ENCODE measurements at places on chromosomes 16 and 17. TPM values are rescaled to one million over a fixed set of nuclear protein-coding genes. Genes with fewer than 3 reads are reported as not detected.

The TEX14 gene
- total RNA-seq: 0.17 TPM

GRCh38 chr16:54347961-54348360, 61.4 kb upstream of the IRX3 start:
- H3K4me3 ChIP-seq: no peak overlapping the region
- H3K36me3 ChIP-seq: no peaks in the 10 kb centered on the region
- no peaks in the 10 kb centered on the region for H3K4me1 ChIP-seq

The POLR3K gene
- total RNA-seq: 3.8 TPM

DNA sequence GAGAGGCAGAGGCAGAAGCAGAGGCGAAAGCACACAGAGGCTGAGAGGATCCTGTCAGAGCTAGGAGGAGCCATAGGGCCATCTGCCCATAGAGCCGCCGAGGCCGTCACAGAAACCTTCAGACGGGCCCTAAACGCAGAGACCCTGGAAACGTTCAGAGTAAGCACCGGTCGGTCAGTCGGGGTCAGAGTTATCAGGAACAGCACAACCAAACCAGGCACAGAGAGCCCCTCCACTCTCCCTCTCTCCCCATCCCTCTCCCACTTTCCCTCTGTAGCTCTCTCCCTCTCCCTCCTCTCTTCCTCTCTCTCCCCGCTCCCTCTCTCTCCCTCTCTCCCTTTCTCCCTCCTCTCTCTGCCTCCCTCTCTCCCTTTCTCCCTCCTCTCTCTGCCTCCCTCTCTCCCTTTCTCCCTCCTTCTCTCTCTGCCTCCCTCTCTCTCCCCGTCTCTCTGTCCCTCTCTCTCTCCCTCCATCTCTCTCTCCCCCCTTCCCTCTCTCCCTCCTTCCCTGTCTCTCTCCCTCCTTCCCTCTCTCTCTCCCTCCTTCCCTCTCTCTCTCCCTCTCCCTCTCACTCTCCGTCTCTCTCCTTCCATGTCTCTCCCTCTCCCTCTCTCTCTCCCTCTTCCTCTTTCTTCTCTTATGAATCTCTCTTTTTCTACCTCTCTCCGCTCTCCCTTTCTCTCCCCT, 138.9 kb downstream of the C16orf95 start:
- H3K4me3 ChIP-seq: no peak overlapping the region
- DNase-seq: no peak
- no peaks in the 10 kb centered on the region for H3K27me3 ChIP-seq
- H3K27ac ChIP-seq: no peak overlapping the region
- H3K4me1 ChIP-seq: peaks cover 6% of the 10 kb centered on the region

DNA sequence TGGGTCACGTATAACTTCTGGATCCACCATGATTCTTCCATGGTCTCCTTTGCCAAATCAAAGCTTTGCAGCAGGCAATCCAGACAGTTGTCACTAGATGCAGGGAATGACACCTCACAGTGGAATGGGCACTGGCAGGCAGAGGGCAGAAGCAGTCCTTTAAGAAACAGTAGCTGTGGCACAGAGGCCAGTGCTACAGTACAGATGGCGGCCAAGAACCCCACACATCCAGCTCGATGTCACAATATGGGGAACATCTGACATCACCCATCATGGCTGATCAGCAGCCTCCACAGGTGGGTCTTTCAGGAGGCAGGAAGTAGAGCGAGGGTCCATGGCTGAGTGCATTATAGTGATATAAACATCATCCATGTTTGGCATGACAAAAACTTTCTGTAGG, 18.8 kb upstream of the ERN1 start:
- no peak overlapping the region for H3K4me3 ChIP-seq
- H3K4me1 ChIP-seq: peaks cover 37% of the 10 kb centered on the region
- no peaks in the 10 kb centered on the region for H3K27me3 ChIP-seq
- H3K36me3 ChIP-seq: no peaks in the 10 kb centered on the region
